Umbilical cord (tissue), 2 donors: ENCODE measurements at places on chromosomes 6 and 20.

- peak; percentile 55 for DNase-seq
These were observed 46.9 kb upstream of the CD93 start for GRCh38 chr20:23132930-23133559.

- no peak for DNase-seq
These were observed 258.0 kb downstream of the PLCB1 start for GRCh38 chr20:8390037-8390433.

DNA sequence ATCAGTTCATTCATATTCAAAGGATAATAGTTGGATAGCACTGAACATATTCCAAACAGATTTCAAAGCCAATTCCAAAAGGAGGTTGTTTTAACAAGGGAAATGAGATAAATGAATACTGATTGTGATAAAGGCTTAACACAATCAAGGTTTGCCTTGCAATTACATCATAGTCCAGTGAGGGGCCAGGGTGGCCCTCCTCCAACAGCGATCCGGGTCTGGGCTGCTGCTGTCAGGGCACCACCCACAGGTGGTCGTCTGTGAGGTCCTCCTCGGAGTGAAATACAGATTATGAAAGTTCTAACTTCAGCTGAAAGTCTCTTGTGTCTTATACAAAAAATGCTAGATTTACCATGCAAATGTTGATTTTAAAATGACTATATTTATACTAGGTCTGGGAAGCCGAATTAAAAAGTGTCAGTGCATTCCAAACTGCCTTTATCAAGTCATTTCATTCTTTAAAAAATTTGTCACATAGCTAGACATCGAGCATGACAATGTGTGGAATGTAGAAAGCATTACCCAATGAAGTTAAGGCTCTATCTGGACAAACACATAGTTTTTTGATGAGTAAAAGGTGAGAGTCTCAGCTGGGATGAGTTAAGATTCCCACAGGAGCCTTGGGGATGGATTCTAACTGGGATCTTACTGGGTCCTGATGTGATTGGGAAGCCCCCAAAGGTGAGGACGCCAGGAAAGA, 65.9 kb upstream of the SLC22A23 start:
- no peak for DNase-seq

- no peak for DNase-seq
These were observed 190.2 kb downstream of the BCAS1 start for GRCh38 chr20:53880108-53880641.

- no peak for DNase-seq
These were observed 17.5 kb upstream of the MRAP2 start for GRCh38 chr6:84016029-84016428.

- DNase-seq, result no peak
These were observed 14.8 kb downstream of the PTPRK start for GRCh38 chr6:128505603-128506002.

DNA sequence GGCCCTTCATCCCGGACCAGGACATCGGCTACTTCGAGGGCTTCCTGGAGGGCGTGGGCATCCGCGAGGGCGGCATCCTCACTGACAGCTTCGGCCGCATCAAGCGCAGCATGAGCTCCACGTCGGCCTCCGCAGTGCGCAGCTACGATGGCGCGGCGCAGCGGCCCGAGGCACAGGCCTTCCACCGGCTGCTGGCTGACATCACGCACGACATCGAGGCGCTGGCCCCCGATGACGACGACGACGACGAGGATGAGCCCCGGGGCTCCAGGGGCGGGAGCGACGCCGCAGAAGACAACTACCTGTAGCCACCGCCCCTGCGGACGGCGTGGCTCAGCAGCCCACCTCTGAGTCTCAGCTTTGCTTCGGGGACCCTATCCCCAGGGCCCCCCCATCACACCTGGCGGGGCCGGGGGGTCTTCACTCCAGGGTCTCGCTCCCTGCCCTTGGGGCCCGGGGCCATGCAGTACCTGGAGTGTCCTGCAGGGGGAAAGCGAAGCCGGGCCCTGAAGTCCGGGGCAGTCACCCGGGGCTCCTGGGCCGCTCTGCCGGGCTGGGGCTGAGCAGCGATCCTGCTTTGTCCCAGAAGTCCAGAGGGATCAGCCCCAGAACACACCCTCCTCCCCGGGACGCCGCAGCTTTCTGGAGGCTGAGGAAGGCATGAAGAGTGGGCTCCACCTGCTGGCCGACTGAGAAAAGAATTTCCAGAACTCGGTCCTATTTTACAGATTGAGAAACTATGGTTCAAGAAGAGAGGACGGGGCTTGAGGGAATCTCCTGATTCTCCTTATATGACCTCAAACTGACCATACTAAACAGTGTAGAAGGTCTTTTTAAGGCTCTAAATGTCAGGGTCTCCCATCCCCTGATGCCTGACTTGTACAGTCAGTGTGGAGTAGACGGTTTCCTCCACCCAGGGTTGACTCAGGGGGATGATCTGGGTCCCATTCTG, 20.8 kb upstream of the HCK start:
- DNase-seq, result peak; percentile 83

- peak; percentile 91 for DNase-seq
These were observed 96.1 kb upstream of the RIN2 start for GRCh38 chr20:19661717-19662636.

- no peak for DNase-seq
These were observed 31.4 kb downstream of the STK38 start for GRCh38 chr6:36515844-36516243.

DNA sequence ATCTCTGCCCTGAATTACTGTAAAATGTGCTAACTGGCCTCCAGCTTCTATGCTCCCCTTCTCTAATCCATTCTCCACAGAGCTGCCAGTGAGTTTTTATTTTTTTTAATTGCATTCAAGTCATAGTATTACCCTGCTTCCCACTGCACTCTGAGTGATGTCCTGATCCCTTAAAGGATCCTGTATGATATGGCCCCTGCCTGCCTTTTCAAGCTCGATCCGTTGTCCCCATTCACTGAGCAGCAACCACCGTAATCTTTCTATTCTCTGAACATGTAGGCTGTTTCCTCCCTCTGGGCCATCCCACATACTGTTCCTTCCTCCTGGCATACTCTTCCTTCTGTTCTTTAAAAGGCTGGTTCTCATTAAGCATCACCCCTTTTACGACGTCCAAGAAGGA, 9.3 kb downstream of the TNFRSF21 start:
- no peak for DNase-seq

DNA sequence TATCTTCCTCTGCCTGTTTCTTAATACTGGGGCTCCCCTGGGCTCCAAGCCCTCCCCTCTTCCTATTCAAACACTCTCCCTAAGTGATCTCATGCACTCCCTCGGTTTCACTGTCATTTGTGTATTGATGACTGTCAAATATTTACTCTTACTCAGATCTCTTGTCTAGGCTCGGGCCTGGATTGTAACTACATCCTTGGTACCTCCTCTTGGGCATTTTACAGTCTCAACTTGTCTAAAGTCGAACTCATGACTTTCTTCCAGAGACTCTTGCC, 189.4 kb upstream of the PRDM1 start:
- DNase-seq, result no peak

DNA sequence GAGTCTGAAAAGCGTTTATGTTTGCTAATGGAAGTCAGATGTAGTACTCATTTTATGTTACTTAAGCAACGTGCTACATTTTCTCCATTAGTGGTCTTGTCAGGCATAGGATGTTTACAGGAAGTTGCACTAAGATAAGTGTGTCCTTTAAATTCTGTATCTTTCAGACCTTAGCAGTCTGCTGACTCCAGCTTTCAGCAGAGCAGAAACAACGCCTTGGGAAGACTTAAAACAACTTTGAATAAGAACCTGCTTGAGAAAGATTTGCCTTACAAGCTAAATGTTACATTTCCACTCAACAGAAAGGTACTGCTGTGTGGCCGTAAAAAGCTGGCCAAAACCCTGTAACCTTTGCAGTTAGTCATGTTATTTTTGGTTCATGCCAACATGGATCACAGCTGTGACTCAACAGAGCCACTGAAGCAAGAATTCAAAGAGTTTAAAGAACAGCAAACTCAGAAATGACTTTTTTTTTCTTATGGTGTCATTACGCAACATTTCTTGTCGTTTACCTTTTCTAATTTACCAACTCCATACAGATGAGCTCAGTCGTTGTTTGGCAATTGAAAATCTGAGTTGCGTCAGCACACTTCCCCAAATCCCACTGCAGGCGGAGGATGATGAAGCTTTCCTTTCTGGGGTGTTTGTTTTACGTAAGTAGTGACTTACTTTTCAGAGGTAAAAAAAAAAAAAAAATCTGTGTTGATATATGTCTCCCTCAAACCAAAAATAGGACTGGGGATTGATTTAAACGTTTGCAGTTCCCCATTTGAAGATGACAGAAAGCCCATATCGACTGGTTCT, 27.9 kb upstream of the BMP6 start:
- peak; percentile 59 for DNase-seq

DNA sequence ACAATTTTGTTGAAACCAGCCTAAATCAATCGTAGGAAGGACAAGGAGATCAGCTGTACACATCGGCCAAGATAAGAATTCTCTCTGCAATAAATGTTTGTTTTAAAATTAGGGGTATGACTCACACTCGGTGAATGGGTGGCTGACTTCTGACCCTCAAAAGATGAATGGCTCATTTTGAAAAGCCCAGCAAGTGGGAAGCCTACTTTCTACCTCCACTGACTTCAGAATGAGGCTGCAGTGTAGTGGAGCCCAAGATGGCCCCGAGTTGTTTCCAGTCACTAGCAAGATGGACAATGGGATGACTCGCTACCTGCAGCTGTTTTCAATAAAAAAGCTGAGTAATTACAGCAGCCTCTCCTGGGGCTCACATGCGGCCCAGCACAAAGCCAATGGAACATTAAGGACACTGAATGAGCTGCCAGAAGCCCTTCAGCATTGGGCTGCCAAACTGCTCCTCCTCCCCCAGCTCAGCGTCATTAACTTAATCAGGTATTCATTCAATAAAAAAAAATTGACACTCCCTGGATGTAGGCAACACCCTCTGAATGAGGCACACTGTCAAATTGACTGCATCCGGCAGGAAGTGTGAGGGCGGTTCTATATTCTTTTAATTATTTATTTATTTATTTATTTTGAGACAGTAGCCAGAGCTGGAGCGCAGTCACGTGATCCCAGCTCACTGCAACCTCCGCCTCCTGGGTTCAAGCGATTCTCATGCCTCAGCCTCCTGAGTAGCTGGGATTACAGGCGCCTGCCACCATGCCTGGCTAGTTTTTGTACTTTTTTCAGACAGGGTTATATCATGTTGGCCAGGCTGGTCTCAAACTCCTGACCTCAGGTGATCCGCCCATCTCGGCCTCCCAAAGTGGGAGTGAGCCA, 107.3 kb downstream of the GMPR start:
- peak; percentile 52 for DNase-seq

DNA sequence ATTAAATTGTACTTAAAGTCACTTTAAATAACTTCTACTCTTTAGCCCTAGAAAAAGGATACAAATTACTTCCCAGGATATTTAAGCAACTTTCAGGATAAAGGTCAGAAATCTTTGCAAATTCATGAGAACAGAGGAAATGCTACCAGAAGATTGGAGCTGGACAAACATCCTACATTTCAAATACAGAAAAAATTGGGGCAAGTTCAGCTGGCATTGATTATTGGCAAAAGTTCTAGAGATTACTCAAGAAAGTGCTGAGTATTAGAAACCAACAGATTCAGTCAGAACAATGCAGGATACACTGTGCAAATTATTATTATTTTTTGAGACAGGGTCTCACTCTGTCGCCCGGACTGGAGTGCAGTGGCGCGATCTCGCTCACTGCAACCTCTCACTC, 6.0 kb downstream of the SLC22A23 start:
- DNase-seq, result no peak

- no peak for DNase-seq
These were observed 85.5 kb downstream of the ARID1B start for GRCh38 chr6:156862711-156863110.
